ENCODE measurements at places on chromosomes 16 and 17.

DNA sequence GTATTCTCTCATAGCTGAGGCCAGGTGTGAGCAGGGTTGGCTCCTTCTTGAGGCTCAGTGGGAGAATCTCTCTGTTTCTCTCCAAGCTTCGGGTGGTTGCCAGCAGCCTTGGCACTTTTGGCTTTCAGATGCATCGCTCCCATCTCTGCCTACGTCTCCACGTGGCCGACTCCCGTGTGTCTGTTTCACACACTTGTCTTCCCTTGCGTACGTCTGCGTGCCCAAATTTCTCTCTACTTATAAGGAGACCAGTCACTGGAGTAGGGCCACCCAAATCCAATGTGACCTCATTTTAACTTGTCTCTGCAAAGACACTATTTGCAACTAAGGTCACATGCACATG is 14.7 kb downstream of the OSBPL7 start:
- DNase-seq: no peak

GRCh38 chr17:41532947-41533570 is 5.0 kb upstream of the KRT19 start:
- DNase-seq: no peak

GRCh38 chr17:69066482-69066881 is 5.8 kb upstream of the ABCA9 start:
- no peak for DNase-seq

DNA sequence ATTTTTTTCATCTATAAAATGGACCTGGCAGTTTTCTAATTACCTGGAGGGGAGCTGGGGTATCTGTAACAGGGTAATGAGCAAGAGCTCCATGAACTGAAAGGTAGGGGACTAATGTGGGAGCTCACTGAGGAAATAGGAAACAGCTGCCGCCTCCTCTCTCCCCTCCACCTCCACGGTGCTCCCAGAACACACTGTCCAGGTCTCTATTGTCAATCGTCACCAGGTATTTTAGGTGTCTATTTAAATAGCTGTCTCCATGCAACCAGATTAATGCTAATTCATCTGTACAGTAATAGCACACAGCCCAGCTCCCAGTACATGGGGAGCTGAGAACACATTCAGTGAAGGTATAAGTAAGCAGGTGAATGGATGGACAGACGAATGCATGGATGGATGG is 233.3 kb downstream of the GRIN2A start:
- DNase-seq: no peak

- no peak for DNase-seq
Observed at GRCh38 chr17:73748508-73748907, 104.3 kb upstream of the SDK2 start.

DNA sequence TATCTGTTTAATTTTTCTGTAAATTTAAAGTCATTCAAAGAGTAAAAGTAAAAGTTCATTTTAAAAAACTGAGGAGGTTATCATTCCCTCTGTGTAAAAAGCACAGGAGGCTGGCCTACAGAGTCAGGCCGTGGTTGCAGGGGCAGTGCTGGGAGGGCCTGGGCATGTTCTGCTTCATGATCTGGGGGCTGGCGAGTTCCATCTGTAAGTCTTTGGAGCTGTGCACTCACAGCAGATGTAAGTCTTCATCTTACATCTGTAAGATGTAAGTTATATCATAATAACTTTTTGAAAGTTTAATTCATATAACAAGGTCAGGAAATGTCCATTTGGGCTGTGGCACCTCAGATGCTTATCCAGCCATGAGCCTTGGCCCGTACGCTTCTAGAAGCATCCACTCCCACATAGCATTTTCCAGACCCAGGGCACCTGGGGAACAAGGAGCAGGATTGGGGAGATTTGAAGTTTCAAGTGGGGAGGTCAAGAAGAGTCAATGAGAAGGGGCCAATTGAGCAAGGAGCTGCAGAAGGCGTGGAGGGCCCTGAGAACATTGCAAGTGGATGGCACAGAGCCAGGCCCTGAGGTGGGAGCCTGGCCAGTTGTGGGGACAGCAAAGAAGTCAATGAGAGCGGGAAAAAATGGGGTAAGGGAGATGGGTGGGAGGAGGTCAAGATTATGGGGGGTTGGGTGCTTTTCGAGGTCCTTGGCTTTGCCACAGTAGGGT is 54.1 kb downstream of the TNFRSF13B start:
- DNase-seq: peak; percentile 2

GRCh38 chr16:60142619-60143347 is 1408.7 kb upstream of the GOT2 start:
- DNase-seq: no peak

- no peak for DNase-seq
Observed at GRCh38 chr16:50457423-50457822, 88.6 kb upstream of the BRD7 start.

DNA sequence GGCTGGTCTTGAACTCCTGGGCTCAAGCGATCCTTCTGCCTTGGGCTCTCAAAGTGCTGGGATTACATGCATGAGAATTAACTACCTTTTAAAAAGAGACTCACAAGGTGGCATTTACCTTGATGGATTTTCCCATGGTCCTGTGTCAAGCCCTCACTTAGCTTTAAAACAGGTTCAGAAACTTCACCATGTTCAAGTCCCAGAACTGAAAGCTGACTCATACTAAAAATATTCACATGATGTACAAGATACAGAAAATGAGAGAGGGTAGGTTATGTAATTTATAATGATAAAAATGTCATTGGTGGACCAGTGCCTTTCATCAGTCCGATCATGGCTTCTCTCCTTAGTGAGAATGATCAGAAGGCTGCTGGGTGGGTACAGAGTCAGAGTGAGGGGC is 4.3 kb upstream of the AKAP1 start:
- DNase-seq: no peak

DNA sequence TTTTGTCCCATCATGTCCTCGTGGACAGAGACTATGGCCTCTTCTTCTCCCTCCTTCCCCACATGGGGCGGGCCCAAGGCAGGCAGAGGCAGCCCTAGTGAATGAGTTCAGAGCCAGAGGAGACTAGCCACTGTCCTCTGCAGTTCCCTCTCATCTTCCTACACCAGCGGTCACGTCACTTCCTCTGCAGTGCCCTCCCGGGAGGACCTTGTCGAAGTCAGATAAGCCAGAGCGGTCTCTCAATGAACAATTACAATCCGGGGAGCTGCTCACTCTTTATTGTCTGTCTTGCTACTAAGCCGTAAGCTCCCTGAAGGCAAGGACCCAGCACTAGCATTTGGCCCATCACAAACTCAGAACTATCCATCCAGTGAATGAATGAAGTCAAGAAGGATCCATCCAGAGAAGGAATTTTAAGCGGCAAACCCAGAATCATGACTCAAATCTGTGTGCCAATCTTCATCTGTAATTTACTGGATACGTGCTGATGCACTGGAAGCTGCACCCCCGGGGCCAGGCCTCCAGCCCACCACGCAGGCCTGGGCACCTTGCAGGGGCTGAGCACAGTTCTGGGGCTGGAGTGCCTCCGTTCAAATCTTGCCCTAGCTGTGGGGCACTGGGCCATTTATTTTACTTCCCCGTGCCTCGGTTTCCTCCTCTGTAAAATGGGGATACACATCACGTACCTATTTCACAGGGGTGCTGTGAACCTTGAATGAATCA is 18.1 kb downstream of the ZNF423 start:
- DNase-seq: no peak

GRCh38 chr17:50198026-50198669 is 3.3 kb downstream of the COL1A1 start:
- DNase-seq: peak; percentile 86

GRCh38 chr17:10499950-10500349 is 18.4 kb downstream of the MYH1 start:
- DNase-seq: no peak

- DNase-seq: no peak
Observed at GRCh38 chr17:8680466-8681169, 50.1 kb upstream of the MYH10 start.

DNA sequence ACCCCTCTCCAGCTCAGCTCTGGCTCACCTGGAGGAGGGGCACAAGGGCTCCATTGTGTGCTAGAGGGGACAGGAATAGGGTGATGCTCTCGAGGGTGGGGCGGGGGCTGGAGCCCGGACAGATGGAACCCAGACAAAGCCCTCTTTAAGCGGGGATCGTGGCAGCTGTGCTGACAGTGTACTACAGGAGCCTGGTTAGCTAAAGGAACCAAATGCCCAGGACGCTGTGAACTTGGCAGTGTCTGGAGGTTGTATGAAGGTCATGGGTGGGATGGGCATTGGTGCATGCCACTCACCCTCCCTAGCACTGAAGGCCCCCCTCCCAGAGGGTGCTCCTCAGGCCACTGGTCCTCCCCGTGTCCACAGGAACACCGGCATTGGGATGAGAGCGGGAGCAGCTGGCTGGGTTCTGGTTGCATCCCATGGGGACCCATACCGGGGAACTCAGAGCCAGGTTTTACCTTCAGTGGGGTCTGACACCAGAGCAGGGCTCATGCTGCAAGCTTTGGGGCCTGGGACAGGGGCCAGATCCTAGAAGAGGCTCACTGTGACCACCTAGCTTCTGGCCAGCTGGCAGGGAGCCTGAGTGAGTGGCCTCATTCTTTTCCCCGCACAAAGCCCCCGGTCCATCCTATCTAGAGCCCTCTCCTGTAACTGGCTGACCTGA is 11.9 kb downstream of the KIF19 start:
- DNase-seq: no peak

- peak; percentile 44 for DNase-seq
Observed at GRCh38 chr16:88527186-88527936, 42.8 kb upstream of the ZC3H18 start.

Data from tibial nerve (tissue), 4 donors.